SJCRH30 (cell line): ENCODE measurements at places on chromosomes 5 and 9.

GRCh38 chr9:89278997-89279739 lies 31.8 kb upstream of the CKS2 start:
- peak; percentile 30 for DNase-seq

GRCh38 chr9:70056211-70056944 lies 12.7 kb downstream of the MAMDC2 start:
- DNase-seq = no peak

GRCh38 chr9:131697097-131697496 lies 42.8 kb downstream of the RAPGEF1 start:
- DNase-seq = no peak

DNA sequence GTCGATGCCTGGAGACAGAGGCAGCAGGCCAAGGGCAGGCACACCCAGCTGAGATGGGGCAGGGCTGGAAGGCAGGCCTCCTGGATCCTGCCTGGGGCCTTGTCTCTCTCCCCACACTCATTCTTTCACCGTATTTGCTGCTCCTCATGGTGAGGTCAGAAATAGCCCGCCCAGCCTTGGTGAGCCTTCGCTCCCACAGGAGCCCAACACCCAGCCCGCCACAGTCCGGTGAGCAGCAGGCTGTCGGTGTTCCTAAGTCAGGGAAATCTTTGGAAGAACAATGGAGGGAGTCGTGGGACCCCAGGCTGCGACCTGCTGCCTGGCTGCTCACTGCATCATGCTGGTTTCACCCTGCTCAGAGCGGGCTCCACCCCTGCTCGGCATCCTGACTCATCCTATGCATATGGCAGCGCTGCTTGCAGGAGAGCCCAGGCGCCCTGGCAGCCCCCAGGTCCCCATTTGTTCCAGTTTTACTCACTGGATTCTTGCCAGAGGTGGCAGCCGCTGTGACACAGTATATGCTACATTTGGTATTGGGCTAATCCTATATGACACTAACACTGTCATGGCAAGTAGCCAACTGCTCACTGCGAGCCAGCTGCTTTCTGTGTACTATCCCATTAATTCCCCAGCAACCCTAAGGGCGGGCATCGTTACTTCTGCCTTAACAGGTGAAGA lies 53.2 kb upstream of the NCS1 start:
- DNase-seq = peak; percentile 100

GRCh38 chr5:16178745-16179372 lies 732 bp downstream of the MARCHF11 start:
- DNase-seq = peak; percentile 13
